ENCODE measurements at places on chromosomes 12 and 14.

DNA sequence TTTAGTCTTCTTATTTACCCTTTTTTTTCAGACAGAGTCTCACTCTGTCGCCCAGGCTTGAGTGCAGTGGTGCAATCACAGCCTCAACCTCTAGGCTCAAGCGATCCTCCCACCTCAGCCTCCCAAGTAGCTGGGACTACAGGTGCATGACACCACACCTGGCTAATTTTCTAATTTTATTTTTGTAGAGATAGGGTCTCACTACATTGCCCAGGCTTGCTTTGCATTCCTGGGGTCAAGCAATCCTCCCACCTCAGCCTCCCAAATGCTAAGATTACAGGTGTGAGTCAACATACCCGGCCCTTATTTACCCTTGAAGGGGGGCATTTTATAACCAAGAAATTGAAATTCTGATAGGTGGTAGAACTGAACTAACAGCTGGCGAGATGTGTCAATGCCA, 21.0 kb downstream of the HECTD4 start:
- DNase-seq: no peak

- DNase-seq: no peak
These were observed 233.2 kb downstream of the PHLDA1 start for GRCh38 chr12:75798136-75798926.

- DNase-seq: no peak
These were observed at the start of gene NTS for GRCh38 chr12:85874031-85874461. Gene NTS, plus strand, starts transcription at chr12:85874295. Its CDS starts 109 bp downstream, at chr12:85874404.

DNA sequence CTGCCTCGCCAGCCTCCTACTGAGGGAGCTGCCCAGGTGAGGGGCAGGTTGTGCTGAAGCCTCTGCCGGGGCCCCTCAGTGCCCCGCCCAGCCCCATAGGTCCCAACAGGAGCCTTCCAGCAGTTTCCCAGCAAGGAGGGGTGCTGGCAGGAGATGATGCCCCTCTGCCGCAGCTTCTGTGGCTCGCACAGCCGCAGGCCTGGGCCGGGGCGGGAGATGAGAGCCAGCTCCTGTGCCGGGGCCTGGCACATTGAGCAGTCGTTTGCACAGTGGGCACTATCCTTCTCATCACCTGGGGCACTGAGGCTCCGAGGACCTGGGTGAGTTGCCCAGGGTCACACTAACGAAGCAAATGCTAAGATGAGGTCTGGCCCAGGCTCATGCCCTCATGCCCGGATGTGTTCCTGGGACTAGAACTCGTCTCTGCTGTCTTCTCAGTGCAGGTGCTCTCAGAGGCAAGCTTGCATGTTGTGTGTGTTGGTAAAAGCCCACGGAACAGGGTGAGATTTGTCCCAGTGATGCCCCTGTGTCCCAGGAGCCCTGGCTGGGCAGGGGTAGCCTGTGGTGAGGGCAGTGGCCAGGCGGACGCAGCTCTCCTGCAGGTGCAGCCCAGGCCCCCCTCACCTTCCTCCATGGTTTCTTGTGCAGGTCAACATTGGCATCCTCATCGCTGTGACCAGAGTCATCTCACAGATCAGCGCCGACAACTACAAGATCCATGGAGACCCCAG, 177.5 kb downstream of the ADGRD1 start:
- DNase-seq: no peak

DNA sequence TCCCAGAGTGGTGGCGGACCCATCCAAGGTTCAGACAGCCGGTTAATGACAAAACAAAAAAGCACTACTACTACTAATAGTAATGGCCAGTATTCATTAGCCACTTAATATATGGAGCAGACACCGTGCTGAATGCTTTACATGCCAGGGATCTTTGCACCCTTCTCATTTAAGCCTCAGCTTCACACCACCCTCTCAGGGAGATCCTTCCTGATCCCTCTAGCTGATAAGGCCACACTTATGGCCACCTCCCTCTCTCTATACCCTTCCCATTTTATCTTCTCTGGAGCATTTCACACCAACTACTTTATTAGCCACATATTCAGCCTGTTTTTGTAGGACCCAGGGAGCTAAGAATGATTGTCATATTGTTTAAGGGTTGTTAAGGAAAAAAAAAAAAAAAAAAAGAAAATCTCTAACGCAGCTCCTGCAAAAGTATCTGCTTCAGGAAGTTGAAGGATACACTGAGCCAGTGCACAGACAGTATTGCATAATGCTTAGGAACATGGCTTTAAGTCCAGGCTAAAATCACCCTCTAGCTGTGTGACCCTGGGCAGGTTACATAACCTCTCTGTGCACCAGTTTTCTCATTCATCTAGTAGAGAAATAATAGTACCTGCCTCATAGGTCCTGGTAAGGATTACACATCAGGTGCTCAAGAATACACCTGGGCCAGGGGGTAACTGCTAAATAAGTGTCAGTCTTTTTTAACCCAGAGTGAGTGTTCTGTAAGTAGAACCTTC, 29.4 kb downstream of the NUAK1 start:
- no peak for DNase-seq

DNA sequence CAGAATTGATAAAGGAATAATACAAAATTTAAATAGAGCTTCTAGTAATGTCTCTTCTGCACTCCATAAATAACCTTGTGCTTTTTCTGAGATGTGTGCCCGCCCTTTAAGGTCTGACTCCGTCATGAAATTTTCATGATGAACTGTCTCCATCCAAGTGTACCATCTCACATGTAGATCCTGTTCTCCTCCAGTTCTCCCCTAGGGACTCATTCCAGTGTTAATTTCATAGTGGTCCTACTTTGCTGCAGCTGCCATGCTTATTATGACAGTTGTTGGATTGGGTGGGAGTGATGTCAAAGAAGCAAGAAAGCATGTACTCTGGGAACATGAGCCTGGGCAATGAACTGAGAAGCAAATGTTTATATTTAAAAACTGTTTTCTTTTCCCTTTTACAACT, 442.5 kb upstream of the PDE3A start:
- DNase-seq: no peak

GRCh38 chr14:71629765-71630492, 302.3 kb upstream of the RGS6 start:
- DNase-seq: no peak
